Activated CD4-positive, alpha-beta T cell treated with anti-CD3 and anti-CD28 coated beads for 1 hour (primary cell): ENCODE measurements at places on chromosomes 12 and 14.
A peak's percentile ranks its signal among the peaks of the same experiment; 100 is the strongest.

DNA sequence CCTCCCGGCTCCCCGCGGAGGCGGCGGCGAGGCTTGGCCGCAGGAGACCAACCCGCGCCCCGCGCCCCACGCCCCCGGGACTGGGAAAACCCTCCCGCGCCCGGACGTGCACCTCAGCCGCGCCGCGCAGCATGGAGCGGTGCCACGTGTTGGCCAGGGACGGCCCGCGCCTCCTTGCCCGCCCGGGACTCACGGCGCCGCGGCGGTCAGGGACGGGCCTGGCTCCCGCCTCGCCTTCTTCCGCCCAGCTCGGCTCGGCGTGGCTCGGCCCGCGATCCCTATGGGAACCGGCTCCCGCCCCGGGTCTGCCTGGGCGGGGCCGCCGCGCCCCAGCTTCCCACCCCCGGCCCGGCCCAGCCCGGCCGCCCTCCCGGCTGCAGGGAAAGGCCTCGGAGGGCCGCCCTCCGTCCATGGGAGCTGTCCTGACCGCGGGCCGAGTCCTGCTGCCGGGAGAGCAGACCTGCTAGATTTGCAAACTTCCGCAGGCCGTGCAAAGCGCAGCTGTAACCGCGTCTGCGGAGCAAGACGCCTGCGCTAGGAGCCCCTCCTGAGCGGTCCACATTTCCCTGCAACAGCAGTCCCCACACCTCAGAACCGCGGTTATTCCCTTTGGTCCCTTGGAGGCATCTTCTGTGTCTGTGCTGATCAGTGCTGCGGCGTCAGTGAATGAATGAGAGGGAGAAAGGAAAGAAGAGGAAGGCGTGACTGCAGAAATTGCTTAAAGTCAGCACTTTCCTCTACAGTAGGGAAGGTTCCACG is at the start of gene CDKL1:
CDKL1 (minus strand) TSS at position 251 of the 759 bp plus-strand sequence. CDS start 1,013 bp downstream, outside the sequence.
- DNase-seq = peak; percentile 15

DNA sequence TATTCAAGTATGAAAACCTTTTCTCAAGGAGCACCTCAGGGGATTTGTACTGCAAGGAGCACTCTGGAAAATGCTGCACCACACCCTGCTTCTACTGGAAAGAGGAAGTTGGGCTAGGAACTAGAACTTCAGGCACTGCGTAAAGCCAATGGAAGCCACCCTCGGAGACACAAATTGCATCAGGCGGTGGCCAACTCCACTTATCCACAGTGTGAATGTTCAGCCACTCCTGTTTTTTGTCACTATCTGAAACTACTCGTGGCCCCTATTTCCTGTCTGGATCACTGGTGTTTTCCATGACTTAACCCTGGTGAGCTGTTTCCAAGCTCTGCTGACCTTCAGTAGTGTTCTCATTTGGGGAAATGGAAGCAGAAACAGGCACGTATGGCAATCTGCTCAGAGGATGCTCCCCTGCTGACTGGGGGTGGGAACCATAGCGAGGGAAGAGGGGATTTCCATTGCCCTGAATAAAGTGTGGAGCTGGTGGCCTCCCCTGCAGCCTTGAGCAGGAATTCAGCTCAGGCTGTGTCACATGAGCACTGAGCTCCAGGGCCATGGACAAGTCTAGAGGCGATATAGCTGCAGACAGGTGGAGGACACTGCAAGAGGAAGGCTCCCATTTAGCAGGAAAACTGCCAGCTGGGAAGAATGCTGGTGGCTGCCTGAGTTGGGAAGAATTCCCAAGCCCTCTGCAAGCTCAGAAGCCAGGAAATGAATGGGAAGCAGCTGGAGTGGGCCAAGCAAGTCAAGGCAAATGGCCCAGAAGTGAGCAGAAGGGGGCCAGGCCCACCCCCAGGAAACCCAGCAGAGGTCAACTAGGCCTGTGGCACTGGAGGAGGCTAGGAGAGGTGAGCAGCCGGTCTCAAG is 50.5 kb upstream of the RAP1B start:
- no peak for DNase-seq

DNA sequence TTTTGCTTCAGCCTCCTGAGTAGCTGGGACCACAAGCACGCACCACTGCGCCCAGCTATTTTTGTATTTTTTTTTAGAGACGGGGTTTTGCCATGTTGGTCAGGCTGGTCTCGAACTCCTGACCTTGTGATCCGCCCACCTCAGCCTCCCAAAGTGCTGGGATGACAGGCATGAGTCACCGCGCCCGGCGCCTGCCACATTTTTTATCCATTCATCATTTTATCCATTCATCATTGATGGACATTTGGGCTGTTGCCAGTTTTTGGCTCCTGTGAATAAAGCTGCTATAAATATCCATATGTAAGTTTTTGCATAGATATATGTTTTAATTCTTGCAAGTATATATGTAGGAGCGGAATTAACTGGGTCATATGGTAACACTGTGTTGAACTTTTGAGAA is 79.5 kb downstream of the DAAM1 start:
- DNase-seq = no peak

DNA sequence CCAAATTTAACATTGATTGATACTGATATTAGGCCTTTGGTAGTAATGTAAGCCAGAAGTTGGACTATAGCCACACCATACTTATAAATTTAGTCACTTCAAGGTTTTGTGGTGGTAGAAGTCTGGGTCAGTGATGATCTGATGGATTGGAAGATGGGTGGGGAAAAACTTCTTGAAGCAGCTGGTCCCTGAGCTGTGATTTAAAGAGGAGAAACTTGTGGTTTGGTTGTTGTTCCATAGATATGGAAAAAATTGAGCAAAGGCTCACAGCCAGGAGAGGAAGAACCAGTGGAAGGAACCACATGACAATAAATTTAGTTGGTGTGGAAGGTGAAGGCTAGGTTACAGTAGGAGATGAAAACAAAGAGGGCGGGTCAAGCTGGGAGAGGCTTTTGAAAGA is 26.1 kb downstream of the PTHLH start:
- no peak for DNase-seq

- no peak for DNase-seq
Observed at GRCh38 chr12:78951803-78952551, 87.4 kb downstream of the SYT1 start.

DNA sequence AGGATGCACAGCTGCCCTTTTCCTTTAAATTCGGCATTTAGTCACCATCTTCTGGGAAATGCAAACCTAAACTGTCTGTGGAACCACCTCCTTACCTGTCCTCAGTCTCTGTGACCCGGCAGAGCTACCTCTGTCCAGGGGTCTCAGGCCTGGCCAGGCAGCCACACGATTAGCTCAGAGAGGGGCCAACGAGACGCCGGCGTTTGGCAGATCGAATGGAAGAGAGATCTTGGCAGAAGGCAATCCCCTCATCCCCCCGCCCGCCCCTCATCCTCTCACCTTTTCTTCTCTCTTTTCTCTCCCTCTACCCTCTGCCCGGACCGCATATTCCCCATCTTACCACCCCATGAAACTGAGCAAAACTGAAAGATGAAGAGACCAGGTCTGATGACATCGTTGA is 101.0 kb downstream of the PIWIL1 start:
- DNase-seq = no peak

GRCh38 chr12:105622220-105622619 is 291.7 kb downstream of the C12orf75 start:
- no peak for DNase-seq

DNA sequence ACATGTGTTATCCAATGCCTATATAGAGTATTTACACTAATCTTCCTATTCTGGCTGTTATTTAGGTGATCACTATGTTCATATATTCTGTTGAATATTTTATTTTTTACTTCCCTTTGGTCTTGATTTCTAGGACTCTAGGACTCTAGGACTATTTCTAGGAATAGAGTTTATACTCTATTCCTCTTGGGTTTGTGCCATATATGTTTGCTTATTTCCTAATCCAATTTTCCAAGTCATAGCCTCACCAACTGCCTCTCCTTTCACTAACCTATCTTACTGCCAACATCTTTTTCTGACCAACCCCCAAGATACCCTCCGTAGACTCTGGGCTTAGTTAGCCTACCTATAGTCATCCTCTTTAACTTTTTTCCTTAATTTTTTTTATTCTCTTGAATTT is 28.5 kb downstream of the ARF6 start:
- DNase-seq = no peak

GRCh38 chr12:28883406-28883997 is 265.6 kb upstream of the FAR2 start:
- DNase-seq = no peak

- no peak for DNase-seq
Observed at GRCh38 chr12:2633176-2633824, 161.5 kb upstream of the FKBP4 start.

DNA sequence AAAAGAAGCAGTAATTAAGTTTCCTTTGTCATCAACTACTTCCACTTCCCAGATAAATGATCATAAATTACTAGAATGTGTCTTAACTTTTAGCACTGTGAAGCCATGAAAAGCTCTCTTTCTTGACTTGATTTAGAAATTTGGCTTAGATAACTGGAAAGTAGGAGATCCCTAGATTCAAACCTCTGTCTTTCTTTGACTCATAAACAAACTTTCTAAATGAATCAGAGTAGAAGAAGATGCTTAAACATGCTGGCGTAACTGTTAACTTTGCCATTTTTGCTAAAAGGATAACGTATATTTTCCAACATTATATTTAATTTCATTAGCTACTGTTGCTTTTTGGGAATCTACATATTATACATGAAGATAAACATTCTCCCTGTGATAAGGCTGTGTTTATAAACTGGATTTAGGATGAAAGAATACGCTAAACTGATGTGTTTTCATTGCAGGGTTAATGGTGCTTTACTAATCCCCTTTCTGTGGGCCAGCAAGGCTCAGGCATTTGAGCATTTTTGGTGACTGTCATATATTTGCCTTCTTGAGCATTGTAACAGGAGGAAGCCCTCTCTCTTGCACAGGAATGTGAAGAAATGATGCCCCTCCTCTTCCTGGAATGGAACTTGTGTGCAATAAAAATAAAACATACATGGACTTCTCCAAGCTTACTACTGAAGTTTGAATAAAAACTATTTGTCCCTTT is 301.4 kb downstream of the BMP4 start:
- DNase-seq = no peak
